ENCODE measurements at places on chromosomes 11 and 22.

- DNase-seq: peak; percentile 74
Measured at GRCh38 chr22:37019309-37020191, at the start of the genes MPST and TST. TSS of gene MPST (plus strand) at chr22:37019742. CDS start at chr22:37019837, 95 bp downstream. TSS of gene TST (minus strand) at chr22:37019447. CDS start at chr22:37018732, 715 bp downstream.

GRCh38 chr11:69943066-69943465, 123.8 kb upstream of the FGF3 start:
- DNase-seq: no peak

DNA sequence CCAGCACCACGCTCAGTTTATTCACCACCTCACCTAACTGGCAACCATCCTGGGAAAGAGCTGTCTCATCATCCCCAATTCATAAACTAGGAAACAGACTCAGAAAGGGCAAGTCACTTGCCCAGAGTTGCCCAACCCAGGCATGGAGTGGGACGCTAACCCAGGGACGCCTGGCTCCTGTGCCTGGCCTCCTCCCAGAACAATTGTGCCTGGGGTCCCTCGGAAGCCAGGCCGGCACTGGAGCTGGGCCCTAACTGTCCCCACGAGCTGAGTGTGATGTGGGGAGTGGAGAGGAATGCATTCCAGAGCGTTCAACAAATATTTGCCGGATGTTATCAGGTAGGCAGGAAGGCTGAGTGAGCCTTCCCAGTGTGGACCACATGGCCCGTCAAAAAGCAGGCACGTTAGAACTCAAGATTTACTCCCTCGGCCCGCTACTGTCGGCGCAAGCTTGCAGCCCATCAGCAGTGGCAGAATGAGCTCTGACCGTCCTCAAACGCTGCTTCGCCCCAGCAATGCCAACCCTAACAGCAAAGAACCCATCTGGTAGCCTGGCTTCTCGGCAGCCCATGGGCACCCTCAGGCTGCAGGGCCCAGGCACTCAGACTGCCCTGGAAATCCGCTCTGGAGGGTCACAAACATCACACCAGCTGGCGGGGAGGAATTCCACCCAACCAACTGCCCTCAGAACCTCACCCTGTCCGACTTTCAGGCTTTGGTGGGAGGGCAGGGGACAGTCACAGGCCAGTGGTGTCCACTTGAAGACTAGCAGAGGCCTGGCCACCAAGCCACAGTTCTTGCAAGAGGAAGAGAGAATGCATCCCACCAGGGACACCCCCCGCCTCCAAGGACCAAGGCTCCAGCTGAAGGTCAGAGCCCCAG, 35.6 kb downstream of the MYH9 start:
- DNase-seq: no peak

DNA sequence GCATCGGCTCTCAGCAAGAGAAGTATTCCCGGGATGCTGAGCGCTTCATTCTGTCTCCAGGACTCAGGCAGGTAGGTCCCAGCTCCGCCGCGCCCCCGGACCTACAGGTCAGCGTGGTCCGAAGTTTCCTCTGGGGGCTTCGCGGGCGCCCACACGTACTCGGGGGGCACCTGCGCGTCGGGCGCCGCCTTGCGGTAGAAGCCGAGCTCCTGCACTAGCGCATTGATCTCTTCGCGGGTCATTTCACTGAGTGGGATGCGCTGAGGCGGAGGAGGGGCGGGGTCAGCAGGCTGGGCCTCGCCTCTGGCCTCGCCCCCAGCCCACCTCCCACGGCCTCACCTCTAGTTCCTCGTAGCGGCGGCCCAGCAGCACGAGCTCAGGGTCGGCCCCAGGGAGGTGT, 2.5 kb downstream of the SELENOM start:
- DNase-seq: no peak

GRCh38 chr11:46489656-46490560, 98.3 kb upstream of the CHRM4 start:
- no peak for DNase-seq

DNA sequence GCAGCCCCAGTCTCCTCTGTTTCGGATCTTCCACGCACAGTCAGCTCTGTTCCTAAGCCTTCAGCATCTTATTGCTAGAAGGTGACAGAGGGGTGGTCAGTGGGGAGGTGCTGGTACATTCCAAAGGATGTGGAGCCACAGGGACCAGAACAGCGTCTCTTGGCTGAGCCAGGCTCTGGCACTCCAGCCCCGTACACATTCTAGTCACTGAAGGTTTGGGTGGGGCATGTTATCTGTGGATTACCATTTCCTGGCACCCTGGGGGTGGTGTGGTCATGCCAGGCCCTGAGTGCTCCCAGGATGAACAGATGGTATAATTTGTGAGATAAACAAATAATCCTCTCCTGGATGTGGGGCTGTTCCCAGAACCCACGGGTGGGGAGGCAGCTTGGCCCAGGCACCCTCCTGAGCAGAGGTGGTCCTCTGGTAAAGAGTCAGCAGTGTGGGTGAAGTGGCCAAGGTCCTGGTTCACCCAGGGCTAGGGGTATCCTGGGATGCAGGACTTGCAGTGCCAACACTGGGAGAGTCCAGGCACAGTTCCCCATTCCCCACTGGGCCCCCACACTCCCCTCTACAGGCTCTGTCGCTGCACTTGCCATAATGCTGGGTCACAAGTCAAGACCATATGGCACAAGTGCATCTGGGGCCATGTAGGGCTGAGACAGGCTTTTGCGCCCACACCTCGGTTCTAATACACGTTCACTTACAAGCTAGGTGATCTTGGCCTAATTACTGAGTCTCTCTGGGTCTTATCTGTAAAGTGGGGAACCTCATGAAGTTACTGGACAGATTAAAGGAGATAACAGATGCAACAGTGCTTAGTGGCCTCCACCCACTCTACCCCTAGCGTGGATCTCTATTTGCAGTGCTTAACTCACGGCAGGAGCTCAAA, 33.0 kb downstream of the DKK3 start:
- no peak for DNase-seq

- DNase-seq: no peak
Measured at GRCh38 chr11:81987829-81988472, 745.7 kb downstream of the FAM181B start.

- no peak for DNase-seq
Measured at GRCh38 chr11:68373815-68374501, 61.6 kb downstream of the LRP5 start.

DNA sequence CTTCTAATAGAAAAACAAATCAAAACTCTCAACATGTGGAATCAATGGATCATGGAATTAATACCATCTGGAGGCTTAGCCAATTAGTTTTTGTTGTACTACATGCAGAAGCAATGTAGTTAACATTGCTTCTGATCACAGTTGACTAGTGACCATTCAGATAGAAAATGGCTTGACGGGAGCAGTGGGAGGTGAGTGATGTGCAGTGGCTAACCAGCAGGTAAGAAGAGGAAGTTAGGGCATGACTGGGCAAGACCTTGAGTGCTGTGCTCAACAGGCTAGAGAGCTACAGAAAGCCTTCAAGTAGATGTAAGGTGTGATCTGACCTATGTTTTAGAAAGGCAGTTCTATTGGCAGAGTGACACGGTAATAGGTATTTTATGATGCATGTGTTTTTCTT, 60.7 kb upstream of the ALKBH3 start:
- DNase-seq: no peak

GRCh38 chr11:110289472-110289871, 6.9 kb downstream of the RDX start:
- DNase-seq: no peak

- no peak for DNase-seq
Measured at GRCh38 chr22:50683086-50683993, 10.7 kb downstream of the SHANK3 start.

- no peak for DNase-seq
Measured at GRCh38 chr22:32808038-32808445, 6.5 kb downstream of the TIMP3 start.

GRCh38 chr11:7167976-7168740, 79.4 kb downstream of the RBMXL2 start:
- no peak for DNase-seq

DNA sequence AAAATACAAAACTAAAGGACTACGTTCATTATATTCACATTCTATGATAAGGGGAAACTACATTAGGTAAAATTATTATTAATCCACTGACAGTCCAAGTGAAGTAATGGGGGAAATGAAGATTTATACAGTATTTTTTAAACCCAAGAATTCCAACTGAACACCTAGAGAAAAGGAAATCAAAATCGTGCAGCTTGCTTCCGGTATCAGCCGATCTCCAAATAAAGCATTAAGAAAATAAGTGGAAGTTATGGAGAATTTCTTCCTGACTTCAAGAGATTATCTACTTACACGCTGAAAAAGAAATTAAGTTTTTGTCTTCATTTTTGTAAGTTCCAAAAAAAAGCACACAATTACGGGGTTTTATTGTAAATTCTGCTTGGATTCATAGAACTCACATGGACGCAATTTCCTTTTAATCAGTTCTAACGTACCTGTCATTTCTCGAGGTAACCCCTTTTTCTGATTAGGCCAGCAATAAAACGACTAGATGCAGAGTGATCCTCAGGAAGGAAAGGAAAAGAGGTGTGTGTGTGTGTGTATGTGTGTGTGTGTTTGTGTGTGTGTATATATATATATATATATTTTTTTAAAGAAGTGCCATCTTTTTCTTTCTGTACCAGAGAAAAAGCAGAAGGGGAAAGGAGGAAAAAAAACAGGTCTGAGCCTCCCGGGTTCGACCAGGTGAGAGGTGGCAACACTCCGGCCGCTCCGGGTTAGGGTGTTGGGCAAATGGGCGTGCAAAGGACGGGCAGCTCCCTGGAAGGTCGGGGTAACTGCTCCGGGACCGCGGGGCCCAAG, 1.1 kb downstream of the ZBTB44 start:
- DNase-seq: no peak

- no peak for DNase-seq
Measured at GRCh38 chr11:119366690-119367620, 14.5 kb downstream of the USP2 start.

- no peak for DNase-seq
Measured at GRCh38 chr22:50684986-50685385, 12.4 kb downstream of the SHANK3 start.

GRCh38 chr11:72243173-72244059, 560 bp downstream of the PHOX2A start:
- no peak for DNase-seq

DNA sequence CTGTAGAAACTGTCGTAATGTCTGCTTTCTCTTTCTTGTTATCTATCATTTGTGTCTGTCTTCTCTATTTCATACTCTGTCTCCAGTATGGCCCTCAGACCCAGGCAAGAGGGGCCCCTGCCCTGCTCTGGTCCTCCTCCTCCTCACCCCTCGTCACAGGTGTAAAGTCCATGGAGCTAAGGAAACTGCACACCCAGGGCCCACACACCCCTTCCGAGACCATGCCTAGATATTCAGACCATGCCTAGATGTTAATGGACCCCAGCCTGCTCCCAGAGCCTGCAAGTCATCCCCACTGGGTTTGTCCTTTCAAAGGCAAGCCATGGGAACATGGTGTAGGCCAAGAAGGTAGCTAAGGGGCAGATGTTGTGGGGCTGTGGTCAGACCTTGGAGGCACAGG, 24.1 kb upstream of the ANO1 start:
- DNase-seq: no peak

DNA sequence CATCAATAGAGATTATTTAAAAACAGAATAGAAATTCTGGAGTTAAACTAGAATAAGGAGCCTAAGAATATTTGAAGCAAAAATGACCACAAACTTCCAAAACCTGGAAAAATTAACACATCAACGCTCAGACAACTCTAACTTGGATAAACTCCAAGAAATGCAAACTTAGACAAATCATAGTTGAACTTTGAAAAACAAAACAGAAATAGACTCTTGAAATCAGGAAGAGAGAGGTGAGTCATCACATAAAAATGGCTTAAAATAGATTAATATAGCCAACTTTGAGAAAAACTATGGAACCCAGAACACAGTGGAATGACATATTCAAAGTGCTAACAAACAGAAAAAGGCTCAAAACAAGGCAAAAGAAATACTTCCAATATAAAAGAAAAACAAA, 974.2 kb downstream of the JRKL start:
- no peak for DNase-seq

DNA sequence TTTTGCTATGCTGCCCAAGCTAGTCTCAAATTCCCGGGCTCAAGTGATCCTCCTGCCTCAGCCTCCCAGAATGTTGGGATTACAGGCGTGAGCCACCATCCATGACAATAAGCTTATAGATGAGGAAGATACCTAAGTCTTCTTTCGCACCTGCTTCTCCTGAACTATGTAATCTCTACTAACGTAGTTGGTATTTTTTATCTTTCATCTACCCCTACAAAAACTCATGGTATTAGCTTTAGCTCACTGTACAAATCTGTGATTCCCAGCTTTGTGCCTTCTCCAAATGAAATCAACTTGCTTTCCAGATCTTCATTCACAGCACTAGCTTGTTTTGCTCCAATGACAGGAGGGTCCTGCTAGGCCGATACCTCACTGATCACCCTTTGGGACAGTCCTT, 36.4 kb downstream of the PI4KA start:
- no peak for DNase-seq

DNA sequence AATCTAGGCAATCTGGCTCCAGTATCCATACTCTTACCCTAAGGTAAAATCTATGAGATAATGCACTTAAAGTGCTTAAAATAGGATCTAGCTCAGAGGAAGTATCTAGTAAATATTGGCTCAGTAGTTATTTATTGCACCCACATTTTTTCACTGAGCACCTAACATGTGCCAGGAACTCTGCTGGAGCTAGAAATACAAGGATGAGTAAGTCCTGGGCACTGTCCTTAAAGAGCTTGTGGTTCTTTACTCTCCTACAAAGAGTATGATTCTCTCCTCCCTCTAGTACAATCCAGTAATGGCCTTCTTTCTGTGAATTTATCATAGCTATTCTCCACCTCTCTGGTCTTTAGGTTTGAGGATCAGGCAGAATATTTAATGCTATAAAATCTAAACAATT, 59.2 kb downstream of the DEUP1 start:
- no peak for DNase-seq

DNA sequence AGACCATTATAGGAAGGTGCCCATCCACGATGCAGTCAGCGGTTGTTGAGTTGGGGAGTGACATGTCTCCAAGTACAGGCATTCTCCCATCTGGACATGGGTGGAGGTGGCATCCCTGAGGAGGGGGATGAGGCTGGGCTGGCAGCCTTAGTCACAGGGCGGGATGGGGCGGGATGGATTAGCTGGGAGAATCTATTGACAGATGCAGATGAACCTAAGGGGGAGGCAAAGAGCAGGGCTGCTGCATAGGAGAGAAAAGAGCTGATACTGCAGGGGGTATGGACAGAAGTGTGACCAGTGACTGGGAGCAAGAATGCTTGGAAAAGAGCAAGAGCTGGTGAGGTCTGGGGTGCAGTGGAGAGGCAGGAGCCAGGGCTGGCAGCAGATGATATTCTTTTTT, 42.7 kb downstream of the SCN3B start:
- no peak for DNase-seq

- DNase-seq: no peak
Measured at GRCh38 chr22:30444632-30445437, 19.3 kb downstream of the MTFP1 start.

DNA sequence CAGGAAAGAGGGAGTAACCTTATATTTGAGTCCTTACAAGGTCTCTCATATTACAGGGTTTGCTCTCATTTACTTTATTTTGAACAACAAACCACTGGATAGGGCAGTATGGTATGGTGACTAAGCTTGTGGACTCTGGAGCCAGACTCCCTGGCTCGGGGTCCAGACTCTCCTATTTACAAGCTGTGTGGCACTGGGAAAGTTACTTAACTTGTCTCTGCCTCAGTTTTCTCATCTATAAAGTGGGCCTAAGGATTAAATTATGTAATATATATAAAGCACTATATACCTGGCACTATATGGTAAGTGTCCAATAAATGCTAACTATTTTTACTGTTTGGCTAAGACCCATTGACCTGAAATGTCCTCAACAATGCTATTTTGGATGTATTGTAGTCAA, 1.7 kb upstream of the DCHS1 start:
- no peak for DNase-seq
